ENCODE measurements at places on chromosomes 6 and 20.

- DNase-seq: no peak
Observed at GRCh38 chr6:106763361-106763760, 134.0 kb downstream of the QRSL1 start.

DNA sequence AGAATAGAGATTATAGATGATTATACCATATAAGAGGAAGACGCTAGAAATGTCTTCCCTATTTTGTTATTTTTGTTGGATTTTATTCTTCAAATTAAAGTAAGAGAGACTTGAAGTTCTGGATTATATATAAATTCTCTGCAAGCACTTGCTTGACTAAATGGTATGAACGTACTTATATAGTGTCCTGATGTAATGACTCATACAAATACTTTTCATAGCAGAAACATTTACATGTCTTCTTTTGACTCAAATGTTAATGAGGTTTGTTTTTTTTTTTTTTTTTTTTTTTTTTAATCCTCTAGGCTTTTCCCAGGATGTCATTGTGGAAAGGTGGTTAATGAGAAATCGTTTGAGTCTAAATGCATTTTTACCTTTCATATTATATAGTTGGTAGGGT lies 55.0 kb downstream of the PDE7B start:
- DNase-seq: no peak

DNA sequence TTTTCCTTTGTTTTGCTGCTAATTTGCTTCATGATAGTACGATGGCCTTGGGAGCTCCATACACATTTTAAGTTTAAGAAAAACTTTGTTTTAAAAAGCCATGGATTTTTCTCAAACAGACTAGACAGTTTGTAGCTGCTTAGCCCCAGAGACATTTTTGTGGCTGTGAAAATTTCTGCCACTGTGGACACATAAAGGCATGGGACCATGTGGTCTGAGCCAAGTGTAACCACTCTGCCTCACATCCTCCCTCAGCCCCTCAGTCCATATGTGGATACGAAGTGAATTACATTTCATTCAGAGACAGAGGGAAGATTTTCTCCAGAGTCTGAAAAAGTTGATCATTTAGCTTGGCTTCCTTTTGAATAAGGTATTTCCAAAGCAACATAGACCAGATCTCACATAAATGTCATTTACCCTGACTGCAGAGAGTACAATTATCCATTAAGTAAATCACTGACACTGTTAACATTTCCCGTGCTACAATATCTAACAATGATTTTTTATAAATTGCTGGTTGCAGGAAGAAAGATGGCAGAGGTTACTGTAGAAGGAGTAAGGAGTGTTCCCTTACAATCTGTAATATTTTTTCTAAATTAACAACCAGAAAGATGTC lies 87.4 kb downstream of the GJA1 start:
- DNase-seq: no peak

DNA sequence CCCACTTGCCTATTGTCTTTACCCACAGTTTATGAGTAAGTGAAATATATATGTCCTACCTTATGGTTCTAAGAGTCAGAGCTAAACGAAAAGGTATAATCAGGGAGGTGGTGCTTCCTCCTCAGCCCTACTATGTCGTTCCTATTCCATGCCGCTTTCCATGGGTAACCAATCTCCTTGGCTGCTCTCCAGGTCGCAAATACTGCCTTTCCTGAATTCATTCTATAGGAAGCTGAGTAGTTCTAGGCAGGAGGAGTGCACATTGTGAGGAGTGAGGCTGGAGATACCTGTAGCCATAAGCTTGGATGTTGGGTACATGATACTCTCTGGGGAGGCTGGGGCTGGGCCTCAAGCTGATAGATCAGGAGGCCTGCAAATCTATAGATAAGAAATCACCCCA lies 5.8 kb downstream of the IL20RA start:
- no peak for DNase-seq

- no peak for DNase-seq
Observed at GRCh38 chr20:8043687-8044282, 24.2 kb upstream of the TMX4 start.

DNA sequence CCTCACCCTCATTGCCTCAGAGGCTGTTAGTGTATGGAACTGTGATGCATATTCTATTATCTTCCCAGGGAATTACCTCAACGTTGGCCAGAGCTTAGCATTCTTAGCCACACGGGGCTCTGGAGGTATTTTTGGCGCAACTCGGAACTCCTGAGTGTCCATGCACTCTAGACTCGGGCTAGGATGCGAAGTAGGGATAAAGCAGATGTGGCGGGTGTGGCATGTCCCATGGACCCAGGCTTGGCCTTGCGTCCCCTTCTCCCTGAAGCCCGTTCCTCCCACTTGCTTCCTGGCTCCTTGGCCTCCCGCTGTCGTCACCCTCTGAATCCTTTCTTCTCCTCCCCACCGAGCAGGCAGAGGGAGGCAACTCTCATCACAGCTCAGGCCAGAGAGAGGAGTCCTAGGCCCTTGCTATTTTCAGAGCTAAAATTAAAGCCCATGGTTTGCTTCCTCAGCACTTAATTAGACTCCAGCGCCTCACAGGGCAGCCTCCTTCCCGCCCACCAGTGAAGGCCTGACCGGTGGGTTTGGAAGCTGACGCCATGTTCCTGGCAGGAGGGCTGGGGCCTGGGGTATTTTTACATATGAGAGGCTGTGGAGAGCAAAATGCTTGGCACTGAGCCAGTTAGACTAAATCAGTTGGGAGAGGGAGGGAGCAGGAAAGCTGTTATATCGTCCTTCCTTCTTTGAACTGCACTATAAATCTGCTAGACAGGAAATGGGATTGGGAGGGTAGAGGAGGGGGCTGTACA lies 138.7 kb downstream of the FOXO3 start:
- no peak for DNase-seq

DNA sequence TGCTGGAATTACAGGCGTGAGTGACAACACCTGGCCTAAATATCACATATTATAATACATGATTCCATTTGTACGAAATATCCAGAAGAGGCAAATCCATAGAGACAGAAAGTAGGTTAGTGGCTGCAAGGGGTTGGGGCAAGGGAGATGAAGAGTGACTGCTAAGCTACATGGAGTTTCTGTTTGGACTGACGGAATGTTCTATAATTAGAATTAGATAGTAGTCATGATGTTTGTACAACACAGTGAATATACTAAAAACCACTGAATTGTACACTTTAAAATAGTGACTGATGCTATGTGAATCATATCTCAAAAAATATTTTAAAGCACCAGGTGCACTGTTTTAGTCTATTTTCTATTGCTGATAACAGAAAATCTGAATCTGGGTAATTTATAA lies 3.7 kb upstream of the HEBP2 start:
- no peak for DNase-seq
